ENCODE measurements at places on chromosomes 1 and 21.

DNA sequence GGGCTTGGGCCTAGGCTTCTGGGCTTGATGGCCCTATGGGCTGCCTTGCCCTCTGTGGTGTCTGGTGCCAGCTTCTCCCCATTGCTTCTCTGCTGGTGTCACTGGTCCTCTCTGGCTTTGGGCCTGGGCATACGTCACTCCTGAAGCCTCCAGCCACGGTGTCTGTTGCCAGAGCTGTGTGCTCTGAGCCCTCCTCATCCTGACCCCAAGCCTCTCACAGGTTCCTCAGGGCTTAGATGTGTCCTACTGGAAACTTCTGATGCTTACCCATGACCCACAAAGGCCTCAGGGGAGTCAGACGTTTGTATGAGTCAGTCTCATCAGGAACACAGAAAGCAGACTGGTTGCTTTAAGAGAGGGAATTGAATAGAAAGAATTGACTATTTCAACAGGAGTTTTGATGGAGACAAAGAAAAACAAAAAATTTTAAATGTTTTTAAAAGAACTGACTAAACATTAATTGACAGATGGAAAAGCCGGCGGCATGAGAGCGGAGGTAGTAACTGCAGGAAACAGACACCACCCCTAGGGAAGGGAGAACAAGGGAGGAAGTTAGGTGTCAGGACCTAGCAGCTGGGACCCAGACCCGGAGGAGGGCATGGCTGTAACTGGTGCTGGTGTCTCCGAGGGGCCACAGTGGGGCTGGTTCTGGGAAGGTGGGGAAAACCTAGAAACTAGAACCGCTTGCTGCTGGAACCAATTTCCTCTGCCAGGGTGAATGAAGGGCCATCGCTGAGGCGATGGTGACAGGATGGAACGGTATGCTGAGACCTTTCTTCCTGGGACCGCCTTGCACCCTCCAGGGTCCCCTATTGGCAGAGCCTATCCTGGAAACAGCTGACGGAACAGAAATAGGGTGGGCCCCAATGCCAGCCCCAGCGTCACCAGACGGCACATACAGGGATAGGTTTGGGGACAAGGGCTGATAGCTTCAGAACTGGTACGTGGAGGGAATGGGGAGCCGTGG lies 40.0 kb upstream of the CITED4 start:
- no peak for DNase-seq

GRCh38 chr1:152442765-152443164 lies 28.7 kb upstream of the CRNN start:
- no peak for DNase-seq

GRCh38 chr21:37419228-37419906 lies 52.8 kb downstream of the DYRK1A start:
- no peak for DNase-seq

DNA sequence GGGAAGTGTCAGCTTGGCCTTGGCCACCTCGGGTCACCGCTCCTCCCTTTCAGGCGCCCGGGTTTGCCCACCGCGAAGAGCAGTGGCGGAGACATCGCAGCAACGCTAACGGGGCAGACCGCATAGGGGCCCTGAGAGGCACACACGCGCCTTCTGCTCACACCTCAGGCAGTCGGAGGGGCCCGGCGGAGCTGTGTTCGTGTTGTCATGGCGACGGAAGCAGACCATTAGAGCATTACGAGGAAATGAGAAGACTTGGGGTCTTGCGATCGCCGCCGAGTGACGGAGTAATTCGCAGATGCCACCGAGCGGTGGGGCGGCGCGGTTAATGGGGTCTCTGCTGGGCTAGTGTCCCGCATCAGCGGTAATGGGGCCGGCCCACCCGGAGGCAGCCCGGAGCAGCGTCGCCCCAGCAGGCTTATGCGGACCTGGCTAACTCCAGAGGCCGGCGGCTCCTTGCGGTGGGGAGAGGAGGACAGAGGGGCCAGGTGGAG lies 144.1 kb downstream of the TNR start:
- DNase-seq = no peak

GRCh38 chr1:65230731-65231481 lies 78.4 kb upstream of the DNAJC6 start:
- DNase-seq = no peak

GRCh38 chr1:221457685-221458446 lies 284.0 kb downstream of the DUSP10 start:
- no peak for DNase-seq

DNA sequence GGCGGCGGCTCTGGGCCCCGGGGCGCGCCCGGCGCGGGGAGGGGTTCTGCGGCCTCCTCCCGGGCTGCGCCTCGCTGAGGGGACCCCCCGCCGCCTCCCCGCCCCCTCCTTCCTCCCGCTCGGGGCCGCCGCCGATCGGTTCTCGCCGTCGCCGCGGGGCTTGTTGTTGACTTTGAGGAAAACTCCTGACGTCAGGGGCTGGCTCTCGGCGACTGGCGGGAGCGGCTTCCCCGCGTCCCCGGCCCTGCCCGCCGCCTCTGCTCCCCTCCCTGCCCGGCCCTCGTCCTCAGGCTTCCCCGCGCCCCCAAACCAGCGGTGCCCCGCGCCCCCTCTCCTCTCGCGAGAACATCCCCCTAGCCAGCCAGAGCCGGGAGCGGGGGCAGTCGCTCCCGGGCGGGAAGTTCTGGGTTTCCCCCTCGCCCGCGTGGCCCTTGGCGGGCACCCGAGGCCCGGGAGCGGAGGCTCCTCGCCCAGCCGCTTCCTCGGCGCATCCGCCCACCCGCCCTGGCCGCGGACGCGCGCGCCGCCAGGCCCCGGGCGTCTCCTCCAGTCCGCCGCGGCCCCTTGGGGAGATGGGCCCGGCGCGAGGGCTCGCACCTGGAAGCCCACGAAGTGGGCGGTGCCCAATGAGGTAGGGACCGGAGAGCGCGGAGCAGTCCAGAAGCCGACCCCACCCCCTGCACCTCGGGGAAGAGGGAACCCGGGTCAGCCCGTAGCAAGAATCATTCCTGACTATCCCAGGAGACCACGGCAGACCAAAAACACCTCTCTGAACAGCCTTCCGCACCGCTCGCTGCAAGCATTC lies 611 bp upstream of the AKT3 start:
- DNase-seq = peak; percentile 95

GRCh38 chr1:3213730-3214129 lies 144.7 kb downstream of the PRDM16 start:
- DNase-seq = no peak

DNA sequence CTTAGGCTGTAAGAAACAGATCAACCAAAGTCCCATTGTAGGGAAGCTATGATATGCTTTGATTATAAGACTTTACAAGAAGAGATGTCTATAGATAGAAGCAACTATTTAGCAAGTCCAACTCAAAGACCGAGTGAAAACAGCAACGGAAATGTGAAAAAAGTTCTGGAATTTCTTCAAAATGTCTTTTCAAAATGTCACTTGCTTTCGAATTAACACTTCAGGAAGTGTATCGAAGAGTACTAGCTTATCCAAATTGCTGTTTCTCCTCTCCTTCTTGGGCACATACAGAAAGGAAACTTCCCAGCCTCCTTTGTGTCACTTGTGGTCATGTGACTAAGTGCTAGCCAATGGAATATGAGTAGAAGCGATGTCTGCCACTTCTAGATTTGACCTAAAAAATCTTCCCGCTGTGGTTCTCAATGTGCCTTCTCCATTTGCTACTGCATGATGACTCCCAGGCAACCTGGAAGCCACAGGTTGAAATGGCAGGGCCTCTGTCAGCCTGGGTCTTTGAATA lies 89.9 kb downstream of the TSEN15 start:
- DNase-seq = no peak

DNA sequence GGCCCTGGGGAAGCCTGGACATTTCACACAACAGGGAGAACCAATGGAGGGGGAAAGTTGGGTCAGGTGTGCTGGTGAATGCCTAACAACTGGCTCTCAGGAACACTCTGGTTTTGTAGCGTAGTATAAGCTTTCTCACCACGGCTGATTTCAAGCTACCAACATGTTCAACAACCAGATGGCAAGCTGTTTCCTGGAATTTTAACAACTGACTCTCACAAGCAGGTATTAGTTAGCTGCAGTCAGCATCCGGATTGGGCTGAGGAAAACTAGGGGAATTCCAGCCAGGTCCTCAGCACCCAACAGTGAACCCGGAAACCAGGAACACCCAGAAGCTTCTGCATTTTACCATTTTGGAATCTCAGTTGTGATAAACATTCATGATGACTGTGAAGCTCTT lies 162.3 kb upstream of the CAMK1G start:
- DNase-seq = no peak

DNA sequence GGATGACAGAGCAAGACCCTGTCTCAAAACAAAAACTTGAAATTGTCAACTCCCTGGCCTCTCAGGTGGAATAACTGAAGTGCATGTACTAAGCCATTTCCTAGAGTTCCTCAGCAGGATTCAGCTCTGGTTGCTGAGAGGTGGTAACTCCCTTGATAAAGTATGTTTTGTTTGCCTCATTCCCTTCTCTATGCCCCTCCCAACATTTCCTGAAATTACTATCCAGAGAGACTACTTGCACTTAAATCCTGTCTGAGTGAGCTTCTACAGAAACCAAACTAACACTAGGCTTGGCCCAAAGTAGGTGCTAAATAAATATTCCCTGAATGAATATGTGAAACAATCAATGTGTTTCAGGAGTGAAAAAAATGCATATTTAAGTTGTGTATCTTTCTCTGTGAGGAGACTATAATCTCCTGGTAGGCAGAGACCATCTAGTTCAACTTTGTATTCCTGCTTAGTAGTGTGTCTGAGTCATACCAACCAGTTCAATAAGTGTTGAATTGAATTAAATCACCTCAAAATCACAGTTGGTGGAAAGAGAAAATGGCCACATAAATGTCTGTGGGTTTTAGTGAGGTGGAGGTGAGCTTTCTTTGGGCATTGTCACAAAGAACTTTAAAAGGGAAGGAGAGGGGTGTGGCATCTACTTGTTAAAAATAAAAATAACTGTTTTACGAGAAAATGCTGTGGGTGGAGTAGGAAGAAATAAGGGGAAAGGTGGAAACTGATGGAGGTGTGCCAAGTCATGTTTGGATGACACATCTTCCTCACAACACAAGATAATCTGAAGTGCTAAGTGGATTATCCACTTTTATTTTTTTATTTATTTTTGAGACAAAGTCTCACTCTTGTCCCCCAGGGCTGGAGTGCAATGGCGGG lies 12.6 kb downstream of the RIMKLA start:
- no peak for DNase-seq

DNA sequence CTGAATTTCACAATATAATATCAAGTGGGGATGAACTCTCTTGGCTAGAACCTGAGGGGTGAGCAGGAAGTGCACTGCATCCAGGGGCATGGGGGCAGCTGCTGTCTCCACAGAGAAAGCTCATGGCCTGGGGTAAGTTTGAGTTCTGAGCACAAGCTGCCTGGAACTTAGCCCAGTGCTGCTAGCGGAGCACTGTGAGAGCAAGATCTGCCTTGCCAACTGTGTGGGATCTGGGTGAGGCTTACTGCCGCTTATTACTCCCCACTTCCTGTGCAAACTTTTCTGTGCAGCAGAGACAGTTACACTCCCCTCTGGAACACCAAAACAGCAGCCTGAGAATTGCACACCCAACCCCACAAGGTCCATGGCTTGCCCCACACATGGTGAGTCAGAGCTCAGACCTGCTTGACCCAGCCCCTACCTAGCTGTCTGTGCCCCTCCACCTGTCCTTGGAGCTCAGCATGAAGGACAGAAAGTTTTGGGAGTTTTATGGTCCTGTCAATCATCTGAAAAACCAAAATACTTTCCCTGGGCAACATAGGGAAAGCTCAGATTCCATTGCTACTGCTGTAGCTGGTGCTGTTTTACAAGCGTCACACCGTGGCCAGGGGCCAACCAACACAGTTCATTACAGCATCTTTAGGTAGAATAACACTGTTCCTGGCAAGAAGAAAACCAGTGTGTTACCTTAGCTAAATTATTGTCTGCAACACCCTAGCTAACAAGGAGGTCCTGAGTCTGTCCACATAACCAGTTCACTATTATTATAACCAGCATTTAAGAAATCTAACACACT lies 762.1 kb upstream of the NEGR1 start:
- DNase-seq = no peak

- DNase-seq = no peak
Measured at GRCh38 chr1:214216021-214216420, 64.9 kb upstream of the SMYD2 start.

- no peak for DNase-seq
Measured at GRCh38 chr21:31556662-31557061, 102.8 kb upstream of the SOD1 start.

DNA sequence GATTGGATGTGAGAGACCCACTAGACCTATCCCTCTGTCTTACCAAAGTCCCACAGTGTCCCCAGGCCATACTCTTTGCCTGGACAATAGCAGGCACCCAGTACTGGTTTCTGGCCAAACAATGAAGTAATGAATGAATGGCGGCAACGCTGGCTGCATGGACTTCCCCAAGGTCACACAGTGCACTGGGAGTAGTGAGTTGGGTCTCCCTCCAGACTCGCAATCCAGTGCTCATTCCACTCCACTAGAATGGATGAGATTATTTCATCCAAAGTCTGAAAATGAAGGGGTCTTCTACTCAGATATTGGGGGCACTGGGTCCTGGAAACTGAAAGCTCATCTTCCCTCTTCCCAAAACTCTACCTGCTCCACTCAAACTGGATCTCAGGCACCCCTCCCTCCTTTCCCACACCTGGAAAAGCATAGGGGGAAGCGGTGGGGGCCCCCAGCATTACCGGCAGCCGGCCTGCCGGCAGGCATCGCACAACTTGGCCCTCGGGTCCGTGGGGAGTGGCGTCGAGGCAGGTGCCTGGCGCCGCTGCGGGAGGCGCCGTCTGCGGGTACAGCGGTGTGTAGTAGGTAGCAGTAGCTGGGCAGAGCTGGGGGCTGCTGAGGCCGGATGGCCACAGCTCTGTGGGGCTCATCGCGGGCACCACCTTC lies 816 bp downstream of the E2F2 start:
- DNase-seq = no peak

- no peak for DNase-seq
Measured at GRCh38 chr1:43560286-43560685, 29.6 kb downstream of the PTPRF start.

DNA sequence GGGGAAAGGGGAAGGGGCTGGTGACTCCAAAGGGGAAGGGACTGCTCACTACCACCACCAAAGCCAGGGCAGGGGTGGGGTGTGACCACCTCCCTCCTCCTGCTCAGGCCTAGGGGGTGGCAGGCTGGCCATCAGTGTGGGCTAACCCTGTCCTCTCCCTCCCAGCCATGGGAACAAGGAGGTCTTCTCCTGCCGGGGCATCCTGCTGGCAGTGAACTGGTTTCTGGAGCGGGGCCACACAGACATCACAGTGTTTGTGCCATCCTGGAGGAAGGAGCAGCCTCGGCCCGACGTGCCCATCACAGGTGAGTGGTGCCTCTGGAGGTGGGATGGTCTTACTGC lies 5.7 kb downstream of the ZC3H12A start:
- no peak for DNase-seq

- no peak for DNase-seq
Measured at GRCh38 chr1:32780628-32781234, 36.4 kb downstream of the YARS1 start.

DNA sequence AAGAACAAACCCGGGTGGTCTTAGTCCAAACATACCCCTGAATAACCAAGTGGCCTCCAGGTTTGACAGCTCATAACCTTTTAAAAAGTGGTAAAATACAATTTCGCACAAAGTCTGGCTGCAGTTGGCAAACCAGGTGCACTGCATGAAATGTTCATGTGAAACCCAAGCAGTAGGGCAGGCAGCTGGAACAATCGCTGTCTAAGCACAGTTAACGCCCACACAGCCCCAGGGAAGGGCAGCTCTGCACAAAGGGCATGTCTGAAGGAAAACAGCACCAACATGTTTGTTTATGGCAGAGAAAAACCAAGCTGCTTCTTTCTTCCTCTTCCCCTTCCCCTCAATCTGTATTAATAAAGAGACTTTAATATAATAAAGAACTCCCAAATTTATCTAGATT lies 49.5 kb downstream of the KIAA1614 start:
- no peak for DNase-seq

GRCh38 chr1:231418101-231418740 lies 3.9 kb downstream of the EGLN1 start:
- no peak for DNase-seq

All from CD4-positive, alpha-beta T cell (primary cell).